ENCODE measurements at places on chromosomes 16 and 17.

- DNase-seq: no peak
Measured at GRCh38 chr17:2978991-2979390, 84.4 kb downstream of the OR1D5 start.

GRCh38 chr16:48392407-48392806 is 7.2 kb upstream of the SIAH1 start:
- no peak for DNase-seq

GRCh38 chr16:9441012-9441411 is 349.6 kb downstream of the HAPSTR1 start:
- no peak for DNase-seq

DNA sequence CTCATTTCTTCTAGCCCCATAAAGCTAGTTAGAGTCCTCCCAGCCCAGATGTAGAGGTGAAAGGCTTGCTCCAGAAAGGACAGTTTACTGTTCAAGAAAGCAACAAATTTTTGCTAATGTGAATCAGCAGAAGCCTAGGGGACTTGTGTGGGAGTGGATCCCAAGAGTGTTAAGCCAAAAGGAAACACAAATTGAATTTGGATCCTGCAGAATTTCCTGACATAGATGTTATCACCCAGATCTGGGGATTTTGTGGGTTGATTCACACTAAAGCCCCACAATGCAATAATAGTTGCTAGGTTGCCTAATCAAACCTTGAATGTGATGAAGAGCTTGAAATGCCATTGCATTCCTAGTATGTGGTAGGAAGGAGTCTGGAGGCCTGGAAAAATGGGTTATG is 135.2 kb upstream of the HS3ST3A1 start:
- DNase-seq: no peak

GRCh38 chr17:17837966-17838962 is 1.5 kb upstream of the SREBF1 start:
- DNase-seq: no peak

GRCh38 chr17:77120868-77121267 is 19.9 kb upstream of the SEC14L1 start:
- DNase-seq: no peak

DNA sequence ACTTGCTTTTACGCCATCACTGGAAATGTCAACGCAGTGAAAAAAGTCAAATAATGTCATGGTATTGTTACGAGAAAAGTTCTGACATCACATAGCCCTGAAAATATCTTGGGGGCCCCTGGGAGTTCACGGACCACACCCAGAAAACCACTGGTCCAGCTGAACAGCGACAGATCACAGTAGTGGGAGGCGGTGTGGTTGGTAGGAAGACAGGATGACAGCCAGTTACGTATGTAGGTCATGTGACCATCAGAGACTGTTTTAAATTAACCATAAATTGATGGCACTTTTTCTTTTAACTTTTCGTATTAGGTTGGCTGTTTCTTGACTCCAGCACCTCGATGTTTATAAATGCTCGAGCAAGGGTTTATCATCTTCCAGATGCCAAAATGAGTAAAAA is 11.9 kb downstream of the ERCC4 start:
- DNase-seq: no peak

DNA sequence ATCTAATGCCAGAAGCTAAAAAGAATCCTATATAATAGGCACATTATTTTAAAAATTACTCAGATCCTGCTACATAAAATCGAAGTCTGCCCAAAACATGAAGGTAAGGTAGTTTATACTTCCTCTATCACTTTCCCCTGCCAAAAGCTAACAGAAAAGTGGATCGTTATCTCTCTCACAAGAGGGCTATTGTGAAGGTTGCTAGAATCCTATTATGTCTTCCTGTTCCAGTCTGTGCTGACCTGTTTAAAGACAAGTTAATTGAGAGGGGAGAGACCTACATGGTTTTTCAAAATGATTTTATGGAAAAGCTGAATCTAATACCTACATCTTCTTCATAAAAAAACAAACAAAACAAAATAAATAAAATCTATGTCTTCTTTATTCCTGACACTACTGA is 1410.9 kb upstream of the CDH8 start:
- DNase-seq: no peak

- peak; percentile 50 for DNase-seq
Measured at GRCh38 chr16:31108035-31108793, at the start of gene BCKDK. BCKDK (plus strand) TSS chr16:31108386; CDS start chr16:31109224, 838 bp downstream.

DNA sequence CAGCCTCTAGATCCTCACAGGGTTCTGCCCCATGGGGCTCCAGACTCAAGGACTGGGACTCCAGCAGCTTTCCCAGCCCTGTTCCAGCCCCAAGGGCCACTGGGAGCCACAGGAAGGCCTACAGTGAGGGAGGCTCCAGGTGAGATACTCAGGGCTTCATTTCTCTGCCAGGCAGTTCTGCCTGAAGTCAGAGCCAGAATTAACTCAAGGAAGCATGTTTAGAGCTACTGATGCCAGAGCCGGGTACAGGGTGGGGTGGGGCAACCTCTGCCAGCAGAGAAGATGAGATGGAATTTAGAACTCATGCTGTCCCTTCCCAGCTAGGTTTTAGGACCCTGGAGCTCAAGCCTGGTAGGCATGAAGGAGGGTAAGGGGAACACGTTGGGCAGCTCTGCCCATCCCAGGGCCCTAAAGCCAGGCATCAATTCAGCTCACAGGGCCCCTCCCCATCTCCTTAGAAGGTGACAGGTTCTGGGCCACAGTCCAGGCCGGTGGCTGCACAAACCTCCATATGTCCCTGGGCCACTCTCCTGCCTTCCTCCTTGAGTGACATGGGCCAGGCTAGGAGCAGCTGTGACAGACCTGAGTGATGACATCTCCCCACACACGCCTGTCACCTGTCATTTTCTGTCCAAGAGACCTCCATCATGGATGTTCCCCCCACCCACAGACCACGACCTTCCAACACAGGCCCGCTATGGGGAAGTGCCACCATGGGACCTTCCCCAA is 24.5 kb upstream of the SPPL2C start:
- no peak for DNase-seq

DNA sequence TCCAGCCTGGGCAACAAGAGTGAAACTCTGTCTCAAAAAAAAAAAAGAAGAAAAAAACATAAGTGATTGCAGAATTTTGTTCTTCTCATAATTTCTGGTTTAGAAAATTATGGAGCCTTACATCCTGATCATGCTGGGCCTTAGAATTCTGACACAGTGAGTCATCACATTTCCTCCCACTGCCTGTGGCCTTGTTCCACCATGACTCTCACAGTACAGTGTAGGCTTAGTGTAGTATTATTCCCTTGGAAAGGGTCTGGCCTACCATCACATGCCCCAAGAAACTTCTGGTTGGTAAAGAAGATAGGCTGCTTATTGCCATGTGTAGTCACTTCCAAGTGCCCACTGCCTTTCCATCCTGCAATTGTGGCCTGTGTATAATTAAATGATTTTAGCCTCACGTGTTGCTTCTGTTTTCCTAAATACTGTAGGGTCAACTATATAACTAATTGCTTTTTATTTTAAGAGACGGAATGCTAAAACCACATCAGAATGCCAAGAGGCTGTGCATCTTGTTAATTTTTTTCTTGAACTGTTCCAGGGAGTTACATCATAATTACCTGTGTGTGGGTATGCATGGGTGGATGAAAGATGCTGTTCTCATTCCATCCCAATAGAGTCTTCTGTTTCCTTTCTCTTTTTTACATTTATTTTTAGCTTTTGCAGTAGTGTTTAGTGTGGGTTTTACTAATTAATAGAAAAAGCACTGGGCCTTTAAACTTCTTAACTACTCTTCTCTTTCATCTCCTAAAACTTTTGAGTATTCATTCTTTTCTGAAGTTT is 25.9 kb downstream of the OGFOD1 start:
- DNase-seq: no peak

- no peak for DNase-seq
Measured at GRCh38 chr17:63139356-63139755, 173.3 kb downstream of the TANC2 start.

DNA sequence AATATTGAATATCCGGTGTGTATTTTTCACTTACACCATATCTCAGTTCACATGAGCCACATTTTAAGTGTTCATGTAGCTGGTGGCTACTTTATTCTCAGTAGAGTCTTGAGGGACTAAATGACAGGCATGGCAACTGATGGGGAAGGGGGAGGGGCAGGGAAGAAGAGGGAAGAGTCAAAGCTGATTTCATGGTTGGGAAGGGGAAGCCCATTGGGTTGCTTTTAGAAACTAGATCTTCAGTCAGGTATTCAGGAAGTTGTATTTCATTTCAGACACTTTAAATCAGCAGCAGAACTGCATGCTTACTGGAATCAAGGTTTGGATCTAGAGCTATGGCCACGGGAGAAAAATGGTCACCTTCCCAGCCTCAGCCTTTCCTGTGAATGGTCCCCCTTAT is 2.9 kb upstream of the WIPI1 start:
- no peak for DNase-seq

GRCh38 chr16:1343428-1344242 is 8.0 kb downstream of the TSR3 start:
- no peak for DNase-seq

DNA sequence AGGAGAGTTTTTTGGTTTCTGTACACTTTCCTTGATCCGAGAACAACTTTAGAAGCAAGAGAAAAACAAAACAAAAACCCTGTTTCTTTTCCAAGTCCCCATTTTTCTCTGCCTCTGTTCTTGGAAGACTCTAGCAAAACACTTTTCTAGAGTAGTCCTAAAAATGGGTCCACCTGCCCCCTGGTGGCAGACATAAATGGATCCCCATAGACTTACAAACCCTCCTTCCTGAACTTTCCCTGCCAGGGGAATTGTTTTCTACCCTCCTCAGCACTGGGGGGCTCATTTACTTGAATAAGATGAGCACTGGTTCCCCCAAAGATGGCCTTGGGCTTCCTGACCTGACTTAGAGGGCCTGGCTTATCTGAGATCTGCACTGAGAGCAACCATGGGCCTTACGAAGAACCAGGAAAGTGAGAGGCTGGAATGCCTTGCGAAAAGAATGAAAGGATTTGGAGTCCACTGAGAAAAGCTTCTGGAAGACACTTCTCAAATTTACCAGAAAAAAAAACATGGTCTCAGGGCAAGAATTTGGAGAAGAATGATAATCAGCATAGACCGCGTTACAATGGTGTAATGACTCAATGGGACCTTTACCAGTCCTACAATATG is 48.0 kb upstream of the CDYL2 start:
- peak; percentile 2 for DNase-seq

GRCh38 chr16:57823836-57824235 is 21.5 kb upstream of the KIFC3 start:
- no peak for DNase-seq

GRCh38 chr16:27449434-27450195 is 47.6 kb downstream of the IL21R start:
- DNase-seq: peak; percentile 67

GRCh38 chr17:82687375-82687861 is 11.1 kb downstream of the RAB40B start:
- DNase-seq: no peak

DNA sequence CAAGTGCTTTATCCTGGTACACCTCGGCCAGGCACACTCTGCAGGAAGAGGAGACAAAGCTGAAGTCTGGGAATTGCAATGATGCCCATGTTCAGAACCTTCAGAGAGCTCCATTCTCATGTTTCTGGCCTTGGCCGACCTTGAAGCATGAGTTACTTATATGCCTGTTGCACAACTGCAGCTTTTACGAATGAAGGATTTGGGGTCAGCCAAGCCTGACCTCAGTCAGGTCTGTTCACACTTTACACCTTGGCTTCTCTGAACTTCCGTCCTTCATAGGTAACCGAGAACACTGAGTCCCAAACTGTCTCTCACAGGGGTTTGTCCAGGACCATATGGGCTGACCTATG is 66.7 kb downstream of the GTF3C1 start:
- DNase-seq: no peak

GRCh38 chr16:66918355-66918754 is 330 bp downstream of the CDH16 start:
- no peak for DNase-seq

DNA sequence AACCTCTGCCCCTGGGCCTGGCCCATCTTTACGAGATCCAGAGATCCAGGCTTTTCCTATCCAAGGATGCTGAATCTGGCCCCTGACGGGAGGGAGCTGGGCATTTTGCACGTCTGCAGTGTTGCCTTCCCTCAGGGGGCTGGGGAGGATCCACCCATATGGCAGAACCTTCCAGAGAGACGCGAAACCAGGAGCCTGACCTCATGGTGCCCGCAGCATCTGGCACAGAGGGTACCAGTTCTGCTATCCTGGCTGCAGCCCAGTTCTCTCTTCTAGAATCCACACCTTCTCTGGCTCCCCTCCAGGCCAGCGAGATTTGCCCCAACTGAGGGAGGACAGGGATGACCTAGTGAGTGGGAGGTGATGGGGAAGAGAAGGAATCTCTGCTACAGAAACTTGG is 20.5 kb upstream of the ZNF652 start:
- DNase-seq: no peak

GRCh38 chr17:77184474-77184873 is 43.7 kb downstream of the SEC14L1 start:
- DNase-seq: no peak

DNA sequence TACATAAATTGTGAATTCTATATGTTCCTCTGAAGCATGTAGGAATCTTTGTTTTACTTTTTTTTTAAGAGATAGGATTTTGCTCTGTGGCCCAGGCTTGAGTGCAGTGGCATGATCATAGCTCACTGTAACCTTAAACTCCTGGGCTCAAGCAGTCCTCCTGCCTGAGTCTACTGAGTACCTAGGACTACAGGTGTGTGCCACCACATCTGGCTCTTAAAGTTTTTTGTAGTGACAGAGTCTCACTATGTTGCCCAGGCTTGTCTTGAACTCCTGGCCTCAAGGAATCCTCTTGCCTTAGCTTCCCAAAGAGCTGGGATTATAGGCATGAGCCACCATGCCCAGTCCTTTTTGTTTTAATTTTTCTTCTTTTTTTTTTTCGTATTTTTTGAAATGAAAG is 25.3 kb downstream of the IKZF3 start:
- no peak for DNase-seq

DNA sequence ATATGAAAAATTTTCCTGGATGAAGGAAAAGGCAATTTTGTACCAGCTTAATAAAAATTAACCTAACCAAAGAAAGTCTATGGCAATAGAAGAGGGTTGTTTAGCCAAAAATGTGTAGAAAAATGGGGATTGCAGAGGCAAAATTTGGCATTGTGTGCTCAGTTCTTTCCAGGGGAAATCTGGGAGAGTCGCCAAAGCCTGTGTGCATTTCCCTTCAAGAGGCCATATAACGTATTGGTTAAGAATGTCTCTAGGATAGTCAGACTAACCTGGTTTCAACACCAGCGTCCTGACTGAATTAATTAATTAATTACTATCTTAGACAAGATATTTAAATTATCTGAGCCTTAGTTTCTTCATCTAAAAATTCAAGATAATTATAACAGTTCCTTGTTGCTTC is 44.8 kb upstream of the HLF start:
- DNase-seq: no peak

DNA sequence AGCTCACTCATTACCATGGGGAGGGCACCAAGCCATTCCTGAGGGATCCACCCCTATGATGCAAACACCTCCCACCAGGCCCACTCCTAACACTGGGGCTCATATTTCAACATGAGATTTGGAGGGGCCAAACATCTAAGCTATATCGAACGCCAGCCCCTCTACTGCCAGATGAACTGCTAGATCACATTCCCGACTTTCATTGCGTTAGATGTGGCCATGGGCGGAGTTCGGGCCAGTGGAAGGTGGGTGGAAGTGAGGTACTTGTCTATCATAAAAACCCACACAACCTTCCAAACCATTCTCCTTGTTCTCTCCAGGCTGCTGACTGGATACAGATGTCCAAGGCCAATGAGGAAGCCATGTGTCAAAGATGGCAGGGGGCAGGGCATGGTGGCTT is 27.0 kb upstream of the ANKRD40CL start:
- DNase-seq: no peak

Measured in activated CD4-positive, alpha-beta T cell treated with anti-CD3 and anti-CD28 coated beads, Interleukin-2, amount 50 U/mL, for 4 hours (primary cell).